Pancreas (tissue), 10 donors: ENCODE measurements at places on chromosomes 3 and 15.
A peak's percentile ranks its signal among the peaks of the same experiment; 100 is the strongest.

GRCh38 chr3:36380221-36381031 is at the start of gene STAC:
STAC (plus strand) TSS chr3:36380504; CDS start chr3:36380644, 140 bp downstream.
- no peak within 1 kb of the TSS for H3K27ac ChIP-seq
- H3K36me3 ChIP-seq: no peaks in the 10 kb centered on the region
- no peaks in the 10 kb centered on the region for H3K27me3 ChIP-seq
- H3K4me3 ChIP-seq: peak within 1 kb of the TSS; percentile 10

- H3K27me3 ChIP-seq: no peaks in the 10 kb centered on the region
- peak; percentile 67 for DNase-seq
- no peak overlapping the region for H3K27ac ChIP-seq
- no peaks in the 10 kb centered on the region for H3K36me3 ChIP-seq
- H3K4me1 ChIP-seq: no peaks in the 10 kb centered on the region
Measured at GRCh38 chr15:74242441-74243185, 6.5 kb downstream of the CCDC33 start.

GRCh38 chr3:178397202-178397601 is 139.0 kb upstream of the KCNMB2 start:
- H3K36me3 ChIP-seq: no peaks in the 10 kb centered on the region
- H3K4me3 ChIP-seq: no peak overlapping the region
- no peaks in the 10 kb centered on the region for H3K27me3 ChIP-seq
- H3K4me1 ChIP-seq: no peaks in the 10 kb centered on the region
- H3K27ac ChIP-seq: no peak overlapping the region
- DNase-seq: no peak

DNA sequence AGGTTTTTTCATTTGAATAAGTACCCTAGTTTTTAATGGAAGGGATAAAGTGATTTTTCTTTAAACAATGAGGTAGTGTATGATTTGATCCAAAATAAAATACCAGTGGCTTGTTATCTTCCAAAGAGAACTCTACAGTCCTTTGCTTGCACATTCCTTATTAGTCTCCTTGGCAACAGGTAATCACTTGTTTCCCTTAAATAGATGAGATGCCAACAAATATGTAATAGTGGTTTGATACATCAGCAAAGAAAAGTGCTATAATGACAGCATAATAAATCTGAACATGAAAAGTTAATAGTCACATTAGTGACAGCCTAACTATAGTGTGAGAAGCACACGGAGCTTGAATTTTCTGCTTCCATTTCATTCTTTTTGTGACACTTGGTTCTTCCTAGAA is 360.2 kb downstream of the ZNF385D start:
- no peaks in the 10 kb centered on the region for H3K27me3 ChIP-seq
- DNase-seq: no peak
- H3K36me3 ChIP-seq: no peaks in the 10 kb centered on the region
- H3K4me1 ChIP-seq: no peaks in the 10 kb centered on the region

DNA sequence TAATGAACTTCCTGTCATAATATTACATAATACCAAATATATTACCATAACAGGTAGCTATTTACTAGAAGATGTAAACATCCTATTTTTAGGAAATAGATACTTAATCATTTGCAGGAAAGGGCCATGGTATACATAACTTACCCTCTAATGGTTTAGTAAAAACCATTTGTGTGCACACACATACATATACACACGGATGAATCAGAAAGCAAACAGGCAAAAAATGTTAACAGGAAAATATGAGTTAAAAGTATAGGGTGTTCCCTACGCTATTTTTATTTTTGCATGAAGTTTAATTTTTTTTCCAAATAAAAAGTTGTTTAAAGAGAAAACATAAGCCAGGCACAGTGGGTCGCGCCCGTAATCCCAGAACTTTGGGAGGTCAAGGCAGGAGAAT is 34.6 kb downstream of the FAM174B start:
- no peak overlapping the region for H3K4me3 ChIP-seq
- H3K36me3 ChIP-seq: peaks cover 8% of the 10 kb centered on the region
- H3K27ac ChIP-seq: no peak overlapping the region
- DNase-seq: no peak
- H3K4me1 ChIP-seq: peaks cover 72% of the 10 kb centered on the region
- no peaks in the 10 kb centered on the region for H3K27me3 ChIP-seq

GRCh38 chr3:69425249-69425648 is 39.4 kb upstream of the FRMD4B start:
- no peak for DNase-seq
- no peak overlapping the region for H3K4me3 ChIP-seq

DNA sequence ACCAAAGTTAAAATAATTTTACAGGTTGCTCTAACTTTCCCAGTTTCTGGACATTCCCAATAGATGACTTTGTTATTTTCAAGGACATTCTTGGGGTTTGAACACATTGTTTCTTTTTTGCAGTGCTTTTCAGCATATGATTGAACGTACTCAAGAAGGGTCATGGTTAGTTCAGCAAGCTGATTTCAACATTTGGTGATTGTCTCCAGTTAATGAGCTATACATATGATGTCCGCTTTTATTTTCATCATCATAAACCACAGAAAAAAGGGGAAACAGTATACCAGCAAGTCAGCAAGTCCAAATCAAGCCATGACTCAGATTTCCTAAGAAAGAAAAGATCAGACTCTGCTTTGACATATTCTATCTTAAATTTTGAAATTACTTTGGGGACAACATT is 69.4 kb downstream of the B3GALNT1 start:
- H3K4me3 ChIP-seq: no peak overlapping the region
- no peak for DNase-seq
- H3K27me3 ChIP-seq: no peaks in the 10 kb centered on the region
- H3K36me3 ChIP-seq: no peaks in the 10 kb centered on the region
- H3K4me1 ChIP-seq: no peaks in the 10 kb centered on the region
- H3K27ac ChIP-seq: no peak overlapping the region
